HEK293T (cell line): ENCODE measurements at places on chromosomes 1 and 21.

- no peak for DNase-seq
These were observed 63.4 kb upstream of the LRP8 start for GRCh38 chr1:53391296-53391695.

GRCh38 chr21:46606427-46606813 lies 1.5 kb upstream of the S100B start:
- DNase-seq, result no peak

DNA sequence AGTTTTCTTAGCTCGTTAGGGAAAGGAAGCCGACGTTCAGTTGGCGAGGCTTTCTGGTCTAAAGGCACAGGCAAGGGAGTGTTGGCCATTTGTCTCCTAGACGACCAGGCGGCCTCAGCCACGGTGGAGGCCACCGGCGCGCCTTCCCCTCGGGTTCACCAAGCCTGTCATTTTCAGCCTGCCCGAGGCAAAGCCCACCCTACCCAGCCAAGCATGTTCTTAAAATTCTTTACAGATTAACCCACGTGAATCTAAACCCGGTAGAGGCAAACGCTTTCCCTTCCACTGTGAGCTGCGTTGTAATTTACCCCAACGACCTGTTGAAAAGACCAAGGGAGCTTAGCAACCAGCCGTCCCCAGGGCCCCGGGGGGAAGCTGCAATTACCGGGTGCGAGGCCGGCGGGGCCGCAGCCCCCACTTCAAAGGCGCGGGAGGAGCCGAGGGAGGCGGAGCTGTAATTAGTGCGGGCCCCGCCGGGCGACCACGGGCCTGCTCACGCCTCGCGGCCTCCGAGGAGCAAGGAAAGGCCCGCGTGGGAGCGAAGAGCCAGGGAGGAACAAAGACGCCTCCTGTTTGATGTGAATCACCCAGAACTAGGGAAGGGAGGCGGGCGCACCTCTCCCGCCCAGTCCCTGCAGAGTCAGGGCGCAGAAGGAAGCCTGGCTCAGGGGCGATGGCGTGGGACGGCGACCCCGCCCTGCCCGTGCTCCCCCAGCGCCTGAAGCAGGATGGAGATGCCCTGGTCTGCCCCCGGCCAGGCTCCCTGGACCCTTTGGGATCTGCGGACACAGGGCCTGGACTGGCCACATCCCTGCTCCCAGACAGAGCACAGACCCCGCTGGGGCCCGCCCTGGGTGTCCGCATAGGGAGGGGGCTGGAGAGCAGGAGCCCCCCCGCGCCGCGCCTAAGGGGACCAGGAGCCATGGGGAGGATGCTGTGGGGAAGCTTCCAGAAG lies 12.1 kb upstream of the TSPEAR start:
- DNase-seq, result no peak

GRCh38 chr1:17933501-17933900 lies 174.1 kb upstream of the IGSF21 start:
- no peak for DNase-seq
